Suppressor macrophage (primary cell): ENCODE measurements at places on chromosomes 3 and 15.

GRCh38 chr3:155417119-155417517, 123.6 kb upstream of the STRIT1 start:
- DNase-seq: no peak

- DNase-seq: no peak
These were observed 51.6 kb downstream of the LINGO1 start for GRCh38 chr15:77580996-77581682.

GRCh38 chr3:72973031-72973723, 23.4 kb upstream of the PPP4R2 start:
- no peak for DNase-seq

GRCh38 chr3:138429665-138430064, 4.8 kb upstream of the ESYT3 start:
- peak; percentile 13 for DNase-seq

DNA sequence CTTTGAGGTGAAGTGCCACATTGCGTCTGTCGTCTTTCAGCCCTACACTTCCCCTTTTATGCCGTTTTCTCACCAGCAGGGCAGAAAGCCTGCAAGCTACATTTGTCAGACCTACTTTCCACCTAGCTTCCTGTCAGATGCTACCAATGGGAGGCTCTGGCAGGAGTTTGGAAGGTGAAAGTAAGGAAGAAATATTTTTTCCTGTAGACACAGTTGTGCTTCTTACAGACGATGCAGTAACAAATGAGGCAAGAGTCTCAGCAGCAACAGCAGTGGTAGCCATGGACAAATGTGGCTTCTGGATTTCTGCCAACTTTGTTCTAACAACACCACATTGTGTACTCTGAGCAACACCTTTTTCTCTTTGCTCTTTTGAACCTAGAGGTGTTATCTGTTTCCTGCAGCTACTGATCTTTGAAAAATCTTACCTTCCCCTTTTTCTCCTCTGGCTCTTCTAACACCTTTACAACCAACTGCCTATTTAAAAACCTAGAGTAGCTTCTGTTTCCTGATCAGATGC, 70.6 kb upstream of the STT3B start:
- DNase-seq: peak; percentile 50

GRCh38 chr3:53673722-53674350, 172.4 kb downstream of the CHDH start:
- no peak for DNase-seq

DNA sequence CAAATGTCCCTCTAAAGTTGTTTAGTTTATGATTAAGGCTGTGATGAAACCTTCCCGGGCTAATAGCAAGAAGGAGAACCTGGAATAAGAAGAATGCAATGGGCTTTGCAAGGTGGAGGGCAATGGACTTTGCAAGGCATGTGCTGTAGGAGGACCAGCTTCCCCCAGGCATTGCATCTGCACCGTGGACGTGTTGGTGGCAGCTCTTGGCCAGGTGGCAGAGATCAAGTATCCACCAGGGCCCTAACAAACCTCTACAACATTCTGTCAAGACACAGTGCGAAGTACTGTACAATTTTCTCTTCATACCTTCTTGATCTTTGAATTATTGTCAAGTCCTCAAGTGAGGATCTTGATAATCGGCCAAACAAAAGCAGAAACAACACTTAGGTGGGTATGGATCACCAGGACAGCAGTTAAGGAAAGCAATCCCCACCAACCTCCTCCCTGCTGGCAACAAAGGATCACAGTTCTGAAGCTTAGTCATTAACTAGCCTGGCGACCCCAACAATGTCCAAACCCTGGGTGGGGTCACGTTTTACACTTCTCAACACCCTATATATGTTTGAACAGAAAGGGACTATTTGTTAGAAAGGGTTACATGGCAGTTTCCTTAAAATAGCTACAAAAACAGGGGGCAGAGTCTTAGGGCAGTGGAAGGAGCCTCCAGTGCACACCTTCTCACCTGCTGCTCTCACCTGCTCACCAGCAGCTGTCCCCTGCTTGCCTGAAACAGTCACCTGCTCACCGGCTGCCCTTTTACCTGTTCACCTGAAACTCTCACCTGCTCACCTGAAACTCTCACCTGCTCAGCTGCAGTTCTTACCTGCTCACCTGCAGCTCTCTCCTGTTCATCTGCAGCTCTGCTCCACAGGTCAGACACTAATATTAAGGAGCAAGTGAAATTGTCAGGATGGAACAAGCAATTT, 137.9 kb upstream of the LIPC start:
- no peak for DNase-seq

DNA sequence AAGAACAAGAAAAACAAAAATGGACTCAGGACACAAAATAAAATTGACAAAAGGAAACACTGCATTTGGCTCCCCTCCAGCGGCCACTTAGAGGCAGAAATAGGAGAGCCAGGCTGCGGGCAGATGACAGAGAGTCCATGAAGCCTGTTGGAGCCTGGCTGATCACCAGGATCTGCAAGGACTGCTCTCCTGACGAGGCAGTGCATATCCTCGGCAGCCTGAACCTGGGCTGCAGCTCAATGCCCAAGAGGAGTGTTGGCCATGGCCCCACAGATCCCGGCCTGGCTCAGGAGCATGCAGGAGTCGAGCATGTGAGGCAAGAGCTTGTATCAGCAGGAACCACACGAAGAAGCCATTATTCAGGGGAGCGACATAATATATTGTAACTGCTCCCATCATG, 199.8 kb downstream of the STT3B start:
- no peak for DNase-seq

GRCh38 chr3:11381563-11381962, 109.4 kb downstream of the ATG7 start:
- no peak for DNase-seq

- no peak for DNase-seq
These were observed 165.3 kb downstream of the ATG7 start for GRCh38 chr3:11437506-11437905.

- no peak for DNase-seq
These were observed 8.5 kb downstream of the PLCH1 start for GRCh38 chr3:155736381-155736780.

- DNase-seq: no peak
These were observed 577.5 kb downstream of the DIPK2A start for GRCh38 chr3:144549166-144549565.

GRCh38 chr3:40308725-40309417, 636 bp upstream of the EIF1B start:
- no peak for DNase-seq

GRCh38 chr3:180295811-180296210, 259.1 kb upstream of the PEX5L start:
- DNase-seq: no peak

GRCh38 chr15:48914717-48915116, 36.8 kb downstream of the EID1 start:
- DNase-seq: no peak

DNA sequence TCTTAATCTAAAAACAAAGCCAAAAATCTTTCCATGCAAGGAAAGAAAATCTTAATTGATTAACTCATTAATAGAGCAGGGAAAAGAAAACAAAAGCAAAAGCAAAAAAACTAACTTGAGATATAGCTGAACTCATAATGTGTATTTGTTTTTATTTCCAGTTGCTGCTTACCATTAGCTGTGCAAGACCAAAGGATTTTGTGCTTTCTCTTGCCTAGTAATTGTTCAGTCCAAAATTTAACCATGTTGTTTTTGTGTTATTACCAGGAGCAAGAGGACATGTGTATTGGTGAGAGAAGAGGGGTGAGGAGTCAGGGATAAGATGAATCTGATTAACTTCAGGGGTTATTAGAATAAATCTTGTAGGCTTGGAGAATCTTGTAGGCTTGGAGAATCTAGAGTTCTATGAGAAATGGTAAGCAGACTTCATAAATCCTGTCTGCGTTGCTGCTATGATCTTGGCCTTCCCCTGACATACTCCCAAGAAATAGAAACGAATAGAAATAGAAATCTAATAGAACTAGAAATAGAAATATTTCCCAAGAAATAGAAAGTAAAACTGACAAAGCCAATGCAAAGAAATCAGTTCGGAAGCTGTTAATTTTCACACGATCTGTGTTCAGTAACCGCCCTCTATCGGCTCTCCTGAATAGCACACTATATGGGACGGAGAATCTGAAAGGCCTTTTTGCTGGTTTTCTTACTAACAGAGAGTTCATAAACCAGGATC, 72.6 kb upstream of the TNFSF10 start:
- DNase-seq: peak; percentile 63

- no peak for DNase-seq
These were observed 13.8 kb downstream of the DENND4A start for GRCh38 chr15:65778269-65778668.

- no peak for DNase-seq
These were observed 20.3 kb upstream of the ZDHHC23 start for GRCh38 chr3:113927556-113927955.

- no peak for DNase-seq
These were observed 85.2 kb downstream of the ZMAT3 start for GRCh38 chr3:178986456-178986855.

GRCh38 chr3:43254125-43254524, 32.2 kb upstream of the SNRK start:
- no peak for DNase-seq

GRCh38 chr3:140129768-140130284, 194.8 kb downstream of the CLSTN2 start:
- no peak for DNase-seq

DNA sequence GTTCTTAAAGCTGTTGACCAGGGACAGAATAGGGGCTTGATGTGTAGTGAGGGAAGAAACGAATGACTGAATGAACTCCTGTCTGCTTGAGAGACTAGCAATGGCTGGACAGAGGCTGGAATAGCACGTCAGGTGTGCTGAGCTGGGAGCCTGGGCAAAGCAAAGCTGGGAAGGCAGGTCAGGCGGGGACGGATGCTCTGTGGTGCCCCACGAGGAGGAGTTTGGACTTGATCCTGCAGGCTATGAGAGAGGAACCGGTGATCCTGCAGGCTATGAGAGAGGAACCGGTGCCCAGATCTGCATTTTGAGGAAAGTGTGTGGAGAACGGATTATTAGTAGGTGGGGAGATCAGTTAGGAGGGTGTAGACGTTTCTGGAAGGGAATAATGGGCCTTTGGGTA, 31.3 kb upstream of the PSTPIP1 start:
- no peak for DNase-seq

DNA sequence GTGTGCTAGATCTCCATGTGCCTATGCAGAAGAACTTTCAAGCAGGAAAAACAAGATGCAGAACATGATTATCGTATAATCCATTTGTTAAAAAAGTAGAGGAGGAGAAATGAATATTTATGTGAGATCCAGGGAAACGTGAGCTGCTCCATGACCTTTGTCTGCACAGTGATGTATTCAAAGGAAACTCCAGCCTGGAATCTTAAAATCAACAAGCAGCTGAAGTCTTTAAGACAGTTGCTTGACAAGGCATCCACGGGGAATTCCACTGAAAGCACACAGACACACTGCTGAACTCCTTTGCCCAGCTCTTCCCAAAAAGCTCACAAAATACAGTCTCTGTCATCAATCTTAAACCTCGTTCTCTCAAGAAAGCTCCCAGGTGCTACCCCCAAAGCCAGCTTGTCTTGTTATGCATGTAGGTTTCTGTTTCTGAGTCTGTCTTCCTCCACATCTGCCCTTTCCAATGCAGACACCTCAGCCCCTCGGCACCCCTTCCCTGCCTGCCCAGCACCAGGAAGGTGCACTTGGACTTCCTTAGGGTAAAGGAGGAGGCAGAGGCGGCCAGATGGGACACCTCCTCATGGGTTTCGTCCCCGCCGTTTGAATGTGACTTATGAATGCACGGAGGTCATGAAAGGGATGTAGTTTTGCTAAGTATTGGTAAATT, 28.7 kb downstream of the LRRK1 start:
- DNase-seq: no peak

DNA sequence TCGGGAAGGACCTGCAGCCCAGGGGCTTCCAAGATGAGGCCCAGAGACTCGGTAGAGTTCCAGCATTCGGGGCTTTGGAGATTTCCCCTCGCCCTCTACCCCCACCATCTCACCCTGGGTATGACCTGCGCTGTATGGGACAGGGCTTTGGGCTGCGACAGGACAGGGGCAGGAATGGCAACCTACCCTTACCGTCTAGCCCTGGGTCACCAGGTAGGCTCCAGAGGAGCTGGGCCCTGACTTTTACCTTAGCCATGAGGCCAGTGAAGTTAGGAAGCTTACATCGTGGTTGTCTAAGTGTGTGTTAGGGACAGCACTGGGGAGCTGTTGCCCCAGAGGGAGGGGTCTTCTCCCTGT, 683 bp downstream of the PPM1M start:
- DNase-seq: no peak

GRCh38 chr15:101389362-101389761, 94.3 kb upstream of the SNRPA1 start:
- DNase-seq: no peak

DNA sequence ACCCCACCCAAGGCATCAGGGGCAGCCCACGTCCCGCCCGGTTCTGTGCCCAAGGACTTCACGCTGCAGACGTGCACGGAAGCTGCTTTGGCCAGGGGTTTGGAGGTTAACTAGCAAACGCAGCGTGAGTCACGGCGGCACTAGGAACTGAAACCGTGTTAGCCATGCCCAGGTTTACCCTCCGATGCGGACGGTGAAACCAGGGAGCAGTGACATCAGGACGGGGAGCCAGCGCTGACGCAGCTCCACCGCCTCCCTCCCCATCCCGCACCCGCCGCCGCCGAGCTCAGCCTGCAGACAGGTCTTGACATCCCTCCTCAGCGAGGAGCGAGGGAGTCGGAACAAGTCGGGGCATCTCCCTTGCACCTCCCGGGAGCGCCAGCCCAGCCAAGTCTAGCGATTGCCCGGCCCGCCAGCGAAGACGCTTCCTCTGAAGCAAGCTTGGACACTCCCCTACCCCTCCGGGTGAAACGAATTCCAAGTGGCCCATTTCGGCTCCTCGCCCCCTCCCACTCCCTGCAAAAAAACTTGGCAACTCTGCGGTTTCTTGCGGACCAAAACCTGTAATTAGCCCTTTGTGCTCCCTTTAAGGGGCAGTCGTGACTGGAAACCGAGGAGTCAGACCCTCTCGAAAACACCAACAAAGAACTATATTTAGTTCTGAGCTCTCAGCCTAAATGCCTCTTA, 1.4 kb upstream of the RAP2B start:
- DNase-seq: peak; percentile 93

DNA sequence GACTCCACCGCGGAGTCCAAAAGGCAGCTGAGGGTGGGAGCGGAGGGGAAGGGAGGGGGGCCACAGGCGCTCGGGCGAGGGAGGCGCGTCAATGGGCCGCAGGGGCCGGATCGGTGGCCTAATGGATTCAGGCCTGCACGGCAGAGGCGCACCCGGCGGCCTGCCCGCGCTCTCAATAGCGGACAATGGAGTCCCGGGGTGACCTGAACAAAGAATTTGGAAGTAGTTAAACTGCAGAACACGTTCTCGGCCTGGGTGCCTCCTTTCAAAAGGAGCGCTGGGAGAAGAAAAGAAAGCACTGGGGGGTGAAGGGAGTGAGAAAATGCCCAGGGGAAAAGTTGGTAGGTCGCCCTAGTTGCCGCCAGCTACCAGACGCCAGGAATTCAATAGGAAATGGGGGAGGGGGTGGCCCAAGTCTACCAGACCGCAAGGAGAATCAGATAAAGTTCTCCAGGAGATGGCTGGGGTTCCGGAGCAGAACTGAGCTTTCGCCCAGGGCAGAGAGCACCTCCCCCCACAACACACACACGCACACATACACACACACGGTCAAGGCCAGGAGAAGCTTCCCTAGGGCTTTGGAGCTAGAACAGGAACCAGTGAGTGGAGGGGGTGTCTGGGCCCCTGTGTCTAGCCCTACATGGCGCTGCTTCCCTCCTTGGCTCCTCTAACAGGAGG, 25.8 kb upstream of the POLG start:
- DNase-seq: no peak

- no peak for DNase-seq
These were observed 1205.0 kb upstream of the EPHA6 start for GRCh38 chr3:95609411-95609810.
